ENCODE measurements at places on chromosomes 2 and 18.

GRCh38 chr2:88808652-88809051 lies 117.2 kb downstream of the RPIA start:
- DNase-seq: no peak

DNA sequence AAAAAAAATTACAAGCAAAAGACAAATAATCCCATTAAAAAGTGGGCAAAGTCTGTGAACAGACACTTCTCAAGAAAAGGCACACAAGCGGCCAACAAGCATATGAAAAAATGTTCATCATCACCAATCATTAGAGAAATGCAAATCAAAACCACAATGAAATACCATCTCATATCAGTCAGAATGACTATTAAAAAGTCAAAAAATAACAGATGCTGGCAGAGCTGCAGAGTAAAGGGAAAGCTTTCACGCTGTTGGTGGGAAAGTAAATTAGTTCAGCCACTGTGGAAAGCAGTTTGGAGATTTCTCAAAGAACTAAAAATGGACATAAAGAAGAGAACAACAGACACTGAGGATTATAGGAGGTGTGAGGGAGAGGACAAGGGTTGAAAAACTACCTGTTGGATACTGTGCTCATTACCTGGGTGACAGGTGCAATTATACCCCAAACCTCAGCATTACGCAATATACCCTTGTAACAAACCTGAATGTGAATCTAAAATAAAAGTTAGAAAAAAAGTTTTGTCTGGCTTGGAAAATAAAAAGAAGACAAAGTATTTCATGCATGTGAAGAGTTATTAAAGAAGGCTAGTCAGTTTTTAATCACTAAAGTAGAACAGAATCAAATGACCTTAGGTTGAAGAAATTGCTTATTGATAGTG lies 8.7 kb upstream of the ACSL3 start:
- no peak for DNase-seq

- no peak for DNase-seq
Measured at GRCh38 chr2:129296806-129297205, 682.7 kb upstream of the RAB6C start.

DNA sequence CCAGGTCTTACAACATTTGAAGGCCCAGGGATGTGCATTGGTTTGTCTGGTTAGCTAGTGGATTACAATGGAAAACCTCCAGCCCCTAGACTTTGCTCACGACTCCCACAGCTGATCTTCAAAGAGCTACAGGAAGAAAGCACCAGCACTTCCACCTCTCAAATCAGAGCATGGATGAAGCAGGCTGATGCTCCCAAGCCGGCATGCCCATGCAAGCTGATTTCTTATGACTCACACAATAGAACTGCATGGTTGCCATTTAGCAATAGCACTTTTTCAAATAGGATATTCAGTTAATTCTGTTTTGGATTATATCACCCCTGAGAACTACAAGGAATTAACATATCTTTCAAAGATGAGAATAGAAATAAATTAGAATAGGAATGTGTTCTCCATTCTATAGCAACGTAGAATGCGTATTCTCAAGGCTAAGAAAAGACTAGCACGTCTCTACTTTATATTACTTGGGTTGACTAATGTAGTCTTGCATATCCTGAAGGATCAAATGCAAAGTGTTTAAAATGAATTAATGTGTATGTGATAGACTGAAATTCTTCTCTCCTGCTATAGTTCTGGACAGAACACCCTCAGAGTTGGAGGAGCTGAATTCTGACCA lies 292.4 kb downstream of the TRIB2 start:
- no peak for DNase-seq
